ENCODE measurements at places on chromosomes 4 and X.
A peak's percentile ranks its signal among the peaks of the same experiment; 100 is the strongest.

GRCh38 chr4:151184523-151185458, 85.4 kb downstream of the RPS3A start:
- DNase-seq = no peak

- no peak for DNase-seq
These were observed 180.6 kb upstream of the MAP3K15 start for GRCh38 chrX:19695884-19696283.

DNA sequence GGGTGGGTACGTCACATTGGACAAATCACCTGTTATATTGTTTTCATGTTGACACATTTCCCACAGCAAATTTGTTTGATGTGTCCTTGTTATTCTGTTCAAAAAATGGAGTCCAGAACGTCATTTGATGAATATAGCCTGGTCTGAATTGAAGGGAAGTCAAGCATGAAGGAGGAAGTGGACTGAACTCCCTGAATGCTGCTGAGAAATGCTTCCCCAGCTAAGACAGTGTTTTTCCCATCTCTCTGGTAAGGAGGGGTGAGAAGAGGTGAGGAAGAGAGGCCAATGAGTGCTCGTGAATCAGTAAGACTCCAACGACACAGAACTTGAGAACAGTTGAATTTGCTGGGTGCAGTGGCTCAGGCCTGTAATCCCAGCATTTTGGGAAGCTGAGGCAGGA, 127.4 kb downstream of the RBM47 start:
- DNase-seq = no peak

DNA sequence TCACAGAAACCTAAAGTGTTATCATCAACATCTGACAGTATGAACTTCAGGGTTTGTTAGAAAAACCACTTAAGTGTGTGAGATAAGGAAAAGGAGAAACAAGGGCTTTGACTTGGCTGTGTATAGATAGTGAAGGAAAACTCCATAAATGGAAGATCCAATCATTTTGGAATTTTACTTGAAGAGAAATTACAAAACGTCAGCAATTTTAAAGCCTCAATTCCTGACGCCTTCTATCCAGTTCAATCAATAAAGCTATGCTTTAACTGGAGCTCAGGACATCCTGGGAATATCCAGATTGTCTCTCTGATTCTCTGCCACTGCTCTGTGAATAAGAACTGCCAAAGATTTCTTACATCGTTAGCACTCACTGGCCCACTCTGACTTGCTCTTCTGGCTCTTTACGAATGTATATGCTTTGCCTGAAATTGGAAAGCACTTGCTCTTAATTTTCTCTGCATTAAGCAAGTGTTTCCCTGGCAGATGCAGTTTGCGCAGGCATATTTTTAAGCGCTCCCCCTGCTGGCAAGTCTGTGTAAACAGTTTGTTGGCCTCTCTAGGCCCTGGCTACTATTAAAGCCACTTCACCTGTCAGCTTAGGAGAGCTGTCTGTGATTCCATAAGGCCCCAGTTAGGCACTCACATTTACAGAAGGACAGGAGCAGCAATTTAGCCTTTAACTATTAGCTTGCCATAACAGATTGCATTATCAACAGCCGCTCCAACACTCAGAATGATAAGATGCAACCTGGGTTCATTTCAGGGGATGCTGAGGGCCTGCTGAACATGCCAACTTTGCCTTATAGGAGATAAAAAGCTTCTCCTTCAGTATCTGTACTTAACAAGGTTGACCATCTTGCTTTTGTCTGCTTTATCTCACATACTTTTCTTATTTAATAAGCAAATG, 251.4 kb upstream of the DDX53 start:
- DNase-seq = peak; percentile 37

DNA sequence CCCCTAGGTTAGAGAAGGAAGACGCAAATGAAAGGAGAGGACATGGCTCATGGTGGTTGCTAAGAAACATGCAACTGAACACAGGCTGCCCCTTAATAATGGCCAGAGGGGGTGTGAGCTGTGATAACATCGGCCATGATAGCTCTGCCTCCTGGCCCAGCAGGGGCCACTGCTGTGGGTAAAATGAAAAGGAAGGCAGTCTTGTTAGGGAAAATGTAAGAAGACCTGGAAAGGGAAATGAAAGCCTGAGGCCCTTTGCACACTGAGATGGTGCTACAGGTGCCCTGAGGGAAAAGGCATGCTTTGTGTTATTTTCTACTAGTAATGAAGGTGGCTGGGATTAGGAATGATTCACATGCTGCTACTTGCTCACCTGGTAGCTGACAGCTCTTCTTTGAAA, 123.6 kb upstream of the MID1 start:
- no peak for DNase-seq

GRCh38 chr4:31100536-31100935, 380.4 kb downstream of the PCDH7 start:
- no peak for DNase-seq

Data from CD4-positive, alpha-beta T cell treated with Interleukin-6 at 100 ng/mL for 8 hours (primary cell).